ENCODE measurements at places on chromosomes 13 and 19.
A peak's percentile ranks its signal among the peaks of the same experiment; 100 is the strongest.

GRCh38 chr13:90070362-90070761, 1277.1 kb upstream of the MIR17HG start:
- no peak for DNase-seq

- no peak for DNase-seq
Observed at GRCh38 chr13:101514100-101514499, 61.6 kb downstream of the ITGBL1 start.

DNA sequence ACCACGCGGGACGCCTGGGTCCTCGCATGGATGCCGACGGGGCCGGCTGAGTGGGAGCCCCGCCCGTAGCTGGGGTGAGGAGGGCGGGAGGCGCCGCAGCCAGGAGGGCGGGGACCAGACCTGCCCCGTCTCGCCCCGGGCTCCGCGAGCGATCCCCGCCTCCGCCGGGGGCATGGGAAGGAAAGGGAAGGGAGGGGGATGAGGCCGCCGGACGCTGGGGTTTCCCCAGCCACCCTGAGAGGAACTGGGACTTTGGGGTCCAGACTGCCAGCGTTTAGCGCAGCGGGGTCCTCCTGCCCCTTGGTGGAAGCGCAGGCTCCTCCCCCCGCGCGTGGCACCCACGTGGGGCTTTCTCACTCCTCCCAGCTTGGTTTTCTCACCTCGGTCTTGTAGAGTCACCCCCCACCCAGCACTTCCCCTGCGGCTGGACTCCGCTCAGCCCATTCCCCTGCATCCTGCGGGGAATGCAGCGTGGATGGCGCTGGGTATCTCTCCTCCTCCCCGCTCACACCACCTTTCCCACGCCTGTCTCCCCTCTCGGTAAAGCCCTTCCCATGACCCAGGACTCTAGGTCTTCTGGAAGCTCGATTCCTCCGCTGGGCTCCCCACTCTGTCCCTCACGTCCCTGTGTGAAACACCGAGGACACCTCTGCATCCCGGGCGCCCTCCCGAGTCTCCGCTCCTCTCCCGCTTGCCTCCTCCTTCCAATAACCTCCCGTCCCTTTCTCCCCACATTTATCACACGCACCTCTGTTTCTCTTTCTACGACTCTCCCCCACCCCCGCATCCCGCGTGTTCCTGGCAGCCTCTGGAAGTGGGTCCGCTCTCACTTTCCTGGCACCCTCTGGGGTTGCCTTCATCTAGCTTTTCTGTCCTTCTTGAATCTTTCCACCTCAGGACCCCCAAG, 2.1 kb downstream of the TGFB1 start:
- peak; percentile 61 for DNase-seq

- DNase-seq = no peak
Observed at GRCh38 chr13:41200126-41200525, 5.8 kb upstream of the KBTBD7 start.

DNA sequence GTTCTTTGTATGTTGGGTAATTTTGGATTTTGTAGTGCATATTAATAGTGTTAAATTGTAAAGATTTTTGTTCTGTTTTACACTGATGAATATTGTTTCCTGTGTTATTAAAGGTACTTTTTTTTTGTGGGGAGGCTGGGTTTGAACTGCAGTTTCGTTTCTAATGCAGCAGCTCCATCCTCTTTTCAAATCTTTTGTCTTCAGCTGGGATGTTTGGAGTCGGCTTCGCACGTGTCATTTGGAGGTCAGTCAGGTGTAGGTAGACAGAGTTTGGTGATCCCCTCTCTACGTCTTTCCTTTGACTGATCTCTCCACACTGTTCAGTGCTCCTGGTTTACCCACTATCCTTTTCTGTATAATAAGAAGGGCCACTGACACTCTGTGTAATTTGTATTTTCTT, 30.3 kb downstream of the TDRD3 start:
- DNase-seq = no peak
